ENCODE measurements at places on chromosomes 1 and 21.

GRCh38 chr1:162889989-162890388 lies 29.0 kb upstream of the CCDC190 start:
- no peak for DNase-seq

- peak; percentile 33 for DNase-seq
These were observed 21.8 kb downstream of the TRPM2 start for GRCh38 chr21:44375281-44375651.

- DNase-seq = no peak
These were observed 25.9 kb downstream of the ATG4C start for GRCh38 chr1:62809788-62810187.

GRCh38 chr1:202009326-202010179 lies 834 bp upstream of the ELF3 start:
- peak; percentile 65 for DNase-seq

- no peak for DNase-seq
These were observed 15.5 kb downstream of the MAP3K7CL start for GRCh38 chr21:29145852-29146453.

- peak; percentile 18 for DNase-seq
These were observed 22.5 kb upstream of the RHBDL2 start for GRCh38 chr1:38964140-38964548.

- no peak for DNase-seq
These were observed 247.1 kb upstream of the RAB4A start for GRCh38 chr1:229023651-229024300.

- no peak for DNase-seq
These were observed 63.9 kb downstream of the INAVA start for GRCh38 chr1:200958597-200958996.

GRCh38 chr1:233582439-233582838 lies 31.5 kb upstream of the KCNK1 start:
- no peak for DNase-seq

GRCh38 chr1:114152508-114153260 lies 985 bp downstream of the SYT6 start:
- no peak for DNase-seq

GRCh38 chr1:197842646-197843045 lies 59.8 kb upstream of the C1orf53 start:
- no peak for DNase-seq
